ENCODE measurements at places on chromosomes 4 and X. TPM values are rescaled to one million over a fixed set of nuclear protein-coding genes. Genes with fewer than 3 reads are reported as not detected.

CTAG1A gene
- not detected for total RNA-seq

GAGE12E gene
- total RNA-seq, result not detected

LRIT3 gene
- total RNA-seq, result 0.24 TPM

CLNK gene
- total RNA-seq, result 0.31 TPM

FOXR2 gene
- total RNA-seq, result not detected

GRCh38 chr4:15913631-15913970 lies 24.9 kb downstream of the FGFBP1 start:
- no peaks in the 10 kb centered on the region for H3K36me3 ChIP-seq
- H3K4me1 ChIP-seq, result no peaks in the 10 kb centered on the region
- no peak for DNase-seq
- H3K4me3 ChIP-seq, result no peak overlapping the region
- H3K27me3 ChIP-seq, result no peaks in the 10 kb centered on the region

GRCh38 chrX:56785442-56785841 lies 56.4 kb downstream of the NBDY start:
- H3K4me3 ChIP-seq, result no peak overlapping the region
- H3K4me1 ChIP-seq, result peaks cover 13% of the 10 kb centered on the region
- H3K27me3 ChIP-seq, result no peaks in the 10 kb centered on the region
- DNase-seq, result no peak
- no peak overlapping the region for H3K27ac ChIP-seq

DNA sequence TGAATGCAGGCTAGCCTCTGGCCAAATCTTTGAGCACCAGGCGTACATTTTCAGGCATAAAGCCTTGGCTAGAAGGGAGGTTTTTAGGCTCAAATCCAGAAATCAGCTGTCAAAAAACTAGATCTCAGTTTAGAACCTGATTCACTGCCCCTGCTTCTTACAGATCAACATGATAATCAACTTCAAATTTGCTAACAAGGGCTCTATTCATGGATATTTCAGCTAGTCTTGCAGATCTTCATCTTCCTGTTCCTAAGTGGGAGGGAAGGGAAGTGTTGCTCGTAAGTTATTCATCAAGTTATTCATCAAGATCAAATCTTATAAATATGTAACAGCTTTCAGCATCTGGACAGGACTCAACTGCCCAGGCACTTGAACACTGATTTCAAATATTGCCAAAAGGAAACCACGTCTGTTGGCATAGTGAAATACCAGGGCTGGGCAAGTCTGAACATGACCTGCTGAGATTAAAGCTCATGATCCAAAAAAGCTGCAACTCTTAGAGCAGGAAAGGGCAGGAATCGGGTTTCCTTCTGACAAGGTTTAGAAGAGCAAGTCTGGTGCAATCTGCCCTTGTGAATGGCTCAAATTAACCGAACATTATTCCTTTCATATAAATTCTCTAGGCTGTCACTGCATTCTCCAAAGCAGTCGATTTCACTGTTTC lies 200.3 kb downstream of the PDGFC start:
- DNase-seq, result no peak
- H3K4me3 ChIP-seq, result no peak overlapping the region
- no peaks in the 10 kb centered on the region for H3K27me3 ChIP-seq
- no peak overlapping the region for H3K27ac ChIP-seq
- no peaks in the 10 kb centered on the region for H3K4me1 ChIP-seq

- H3K36me3 ChIP-seq, result no peaks in the 10 kb centered on the region
- H3K27ac ChIP-seq, result no peak overlapping the region
- no peak overlapping the region for H3K4me3 ChIP-seq
- H3K4me1 ChIP-seq, result no peaks in the 10 kb centered on the region
- H3K27me3 ChIP-seq, result no peaks in the 10 kb centered on the region
These were observed 99.7 kb upstream of the CXorf66 start for GRCh38 chrX:140064993-140065392.

GRCh38 chr4:187732524-187732923 lies 263.0 kb upstream of the ZFP42 start:
- H3K4me3 ChIP-seq, result no peak overlapping the region
- H3K27ac ChIP-seq, result no peak overlapping the region
- DNase-seq, result no peak
- H3K36me3 ChIP-seq, result no peaks in the 10 kb centered on the region
- no peaks in the 10 kb centered on the region for H3K4me1 ChIP-seq
- no peaks in the 10 kb centered on the region for H3K27me3 ChIP-seq

DNA sequence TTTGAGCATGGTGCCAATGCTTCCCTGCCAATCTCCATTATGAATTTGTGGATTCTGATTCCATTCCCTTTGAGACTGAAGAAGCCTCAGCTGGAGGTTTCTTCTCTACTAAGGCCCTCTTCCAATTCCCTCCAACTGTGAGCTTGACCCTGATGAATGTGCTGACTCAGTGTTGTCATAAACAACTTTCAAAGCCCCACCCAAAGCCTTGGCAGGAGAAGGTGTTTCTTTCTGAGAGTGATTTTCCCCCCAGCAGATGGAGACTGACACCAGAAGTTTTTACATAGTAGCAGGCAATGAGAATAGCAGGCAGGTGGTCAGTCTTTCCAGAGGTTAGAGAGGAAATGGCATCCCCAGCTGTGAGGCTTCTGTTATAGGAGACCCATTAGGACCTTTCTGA lies 53.1 kb downstream of the OCRL start:
- H3K27ac ChIP-seq, result peak overlapping the region; percentile 31
- no peaks in the 10 kb centered on the region for H3K36me3 ChIP-seq
- H3K4me3 ChIP-seq, result no peak overlapping the region
- H3K4me1 ChIP-seq, result no peaks in the 10 kb centered on the region
- no peaks in the 10 kb centered on the region for H3K27me3 ChIP-seq

- no peaks in the 10 kb centered on the region for H3K36me3 ChIP-seq
- no peaks in the 10 kb centered on the region for H3K27me3 ChIP-seq
- H3K27ac ChIP-seq, result no peak overlapping the region
- no peak for DNase-seq
- H3K4me1 ChIP-seq, result no peaks in the 10 kb centered on the region
These were observed 31.8 kb downstream of the AMMECR1 start for GRCh38 chrX:110286106-110286505.

- no peak overlapping the region for H3K27ac ChIP-seq
- H3K27me3 ChIP-seq, result no peaks in the 10 kb centered on the region
- no peaks in the 10 kb centered on the region for H3K4me1 ChIP-seq
- H3K36me3 ChIP-seq, result no peaks in the 10 kb centered on the region
- H3K4me3 ChIP-seq, result no peak overlapping the region
These were observed 1037.2 kb downstream of the PCDH18 start for GRCh38 chr4:136495076-136495475.

DNA sequence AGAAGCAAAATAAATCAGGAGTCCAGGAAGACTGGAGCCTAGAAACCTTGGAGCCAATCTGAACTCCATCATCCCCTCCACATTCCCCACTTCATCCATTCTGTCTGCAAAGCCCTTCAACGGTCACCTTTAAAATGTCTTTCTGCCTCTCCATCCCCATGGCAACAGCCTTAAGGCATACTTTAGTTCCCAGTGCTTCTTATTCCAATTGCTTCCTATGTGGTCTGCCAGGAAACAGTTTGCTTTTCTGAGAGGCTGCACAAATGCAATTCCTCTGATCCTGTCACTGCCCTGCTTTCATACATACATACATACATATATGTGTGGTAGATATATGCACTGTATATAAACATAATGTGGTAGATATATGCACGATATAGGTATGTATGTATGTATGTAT lies 786 bp upstream of the MAGEH1 start:
- no peaks in the 10 kb centered on the region for H3K36me3 ChIP-seq
- peaks cover 4% of the 10 kb centered on the region for H3K4me1 ChIP-seq
- no peak overlapping the region for H3K27ac ChIP-seq
- H3K4me3 ChIP-seq, result peak overlapping the region; percentile 80
- DNase-seq, result no peak
- H3K27me3 ChIP-seq, result no peaks in the 10 kb centered on the region

Measured in CD8-positive, alpha-beta memory T cell (primary cell).